Coronary artery (tissue), 2 donors: ENCODE measurements at places on chromosomes 4 and X.

- DNase-seq: no peak
These were observed 55.1 kb downstream of the UGT2B17 start for GRCh38 chr4:68520985-68521384.

- no peak for DNase-seq
These were observed 1132.2 kb downstream of the FAT4 start for GRCh38 chr4:126446917-126447316.

- no peak for DNase-seq
These were observed 526.6 kb downstream of the PACRGL start for GRCh38 chr4:21226637-21227538.

GRCh38 chr4:80566203-80566872 is 230.8 kb downstream of the CFAP299 start:
- no peak for DNase-seq

DNA sequence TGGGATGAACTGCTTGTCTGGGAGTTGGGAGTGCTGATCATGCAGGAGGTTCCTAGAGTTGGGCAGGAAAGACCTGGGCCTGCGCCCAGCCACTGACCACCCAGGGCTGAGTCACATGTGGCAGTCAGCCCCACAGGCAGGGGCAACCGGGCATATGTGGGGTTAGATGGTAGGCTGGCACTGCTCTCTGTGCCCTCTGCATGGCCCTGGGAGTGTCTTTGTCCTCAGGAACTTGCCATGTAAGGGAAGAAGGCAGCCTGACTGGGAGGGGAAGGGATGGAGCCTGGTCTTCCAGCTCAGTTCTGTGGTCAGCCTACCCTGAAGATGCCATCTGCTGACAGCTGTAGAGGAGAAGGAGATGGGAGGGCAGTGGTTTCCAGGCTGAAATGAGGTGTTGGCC is 70.2 kb upstream of the EFNB1 start:
- peak; percentile 49 for DNase-seq

GRCh38 chr4:109009909-109010308 is 247.1 kb upstream of the ETNPPL start:
- DNase-seq: no peak

DNA sequence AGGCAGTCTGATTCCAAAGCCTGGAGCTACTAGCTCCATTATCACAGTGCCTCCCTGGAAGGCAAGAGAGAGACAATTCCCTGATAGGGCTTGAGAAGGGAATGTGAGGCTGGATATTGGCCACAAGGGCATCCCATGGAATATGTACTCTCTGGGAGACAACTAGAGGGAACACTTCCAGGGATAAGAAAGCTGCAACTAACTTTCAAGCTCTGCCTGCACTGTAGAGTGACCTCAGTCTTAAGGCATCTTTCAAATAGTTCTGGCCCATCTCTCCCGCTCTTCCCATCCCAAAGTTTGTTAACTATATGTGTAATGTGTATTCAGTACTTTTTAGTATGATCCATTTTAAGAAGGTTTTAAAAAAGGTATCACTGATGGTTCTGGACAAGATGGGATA is 13.1 kb upstream of the RNF212 start:
- no peak for DNase-seq

DNA sequence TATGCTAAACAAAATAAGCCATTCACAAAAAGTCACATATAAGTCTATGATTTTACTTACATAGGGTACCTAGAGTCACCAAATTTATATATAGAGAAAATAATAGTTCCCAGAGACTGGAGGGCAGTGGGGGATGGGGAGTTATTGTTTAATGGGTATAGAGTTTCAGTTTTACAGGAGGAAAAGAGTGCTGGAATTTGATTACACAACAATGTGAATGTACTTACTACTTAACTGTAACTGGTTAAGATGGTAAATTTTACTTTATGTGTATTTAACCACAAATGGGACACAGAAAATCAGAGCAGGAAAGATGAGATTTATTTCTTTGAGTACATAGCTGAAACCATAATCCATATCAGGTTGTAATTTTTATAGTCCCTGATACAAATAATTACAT is 144.4 kb downstream of the TMA16 start:
- no peak for DNase-seq

DNA sequence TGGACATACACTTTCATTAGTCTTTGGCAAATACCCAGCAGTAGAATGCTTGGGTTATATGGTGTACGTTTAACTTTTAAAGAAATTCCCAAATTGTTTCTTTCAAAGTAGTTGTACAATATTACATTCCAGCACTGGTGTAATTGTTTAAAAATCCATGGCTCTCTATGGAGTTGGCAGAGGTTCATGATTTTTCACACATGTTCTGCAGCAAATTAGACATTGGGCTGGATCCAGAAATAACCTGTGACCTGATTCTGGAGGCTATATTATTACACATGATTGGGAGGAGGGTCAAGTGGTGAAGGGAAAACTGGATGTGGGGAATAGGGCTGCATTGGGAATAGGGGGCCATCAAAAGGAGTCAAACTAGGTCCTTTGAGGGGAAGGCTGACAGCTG is 41.9 kb downstream of the MAMLD1 start:
- no peak for DNase-seq

- no peak for DNase-seq
These were observed 9.3 kb downstream of the PRDM8 start for GRCh38 chr4:80206521-80207171.
